Activated CD8-positive, alpha-beta memory T cell treated with anti-CD3 and anti-CD28 coated beads for 4 hours (primary cell): ENCODE measurements at places on chromosomes 3 and 15.

DNA sequence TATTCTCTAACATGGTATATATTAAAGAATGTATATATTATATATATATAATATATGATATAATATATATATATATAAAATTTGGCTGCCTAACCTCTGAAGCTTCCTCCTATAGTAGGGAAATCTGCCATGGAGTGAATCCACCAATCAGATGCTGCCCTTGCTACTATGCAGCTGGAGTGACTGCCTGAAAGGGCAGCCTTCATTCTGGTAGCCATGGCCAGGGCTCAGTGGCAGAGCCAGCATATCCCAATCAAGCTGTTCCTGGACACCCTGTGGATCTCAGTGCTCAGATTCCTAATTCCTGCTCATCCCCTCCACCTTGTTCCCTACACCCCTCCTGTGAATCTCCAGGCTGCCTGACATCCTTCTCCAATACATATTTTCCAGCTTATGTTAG lies 2.2 kb upstream of the SH3GL3 start:
- DNase-seq = no peak

GRCh38 chr15:39998511-39999077 lies 40.4 kb downstream of the SRP14 start:
- no peak for DNase-seq

DNA sequence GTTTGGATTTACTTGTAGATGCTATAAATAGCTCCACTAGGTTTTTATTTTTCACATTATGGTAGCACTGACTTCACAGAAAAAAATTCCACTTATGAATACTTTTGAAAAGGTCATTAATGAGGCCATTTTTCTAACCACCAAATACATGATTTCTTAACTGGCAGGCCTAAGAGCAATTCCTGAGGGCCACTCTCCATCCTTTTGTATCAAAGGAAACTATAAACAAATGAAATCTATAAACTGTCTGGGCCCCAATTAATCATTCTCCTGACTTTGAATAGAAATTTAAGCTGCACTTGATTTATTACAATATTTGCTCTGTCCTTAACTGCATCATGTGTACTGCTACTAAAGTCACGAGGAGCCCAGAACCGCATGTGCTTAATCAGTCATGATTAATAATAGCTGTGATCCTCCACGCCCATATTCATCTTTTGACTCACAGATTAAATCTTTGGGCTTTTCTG lies 25.1 kb upstream of the MTMR10 start:
- DNase-seq = no peak

- no peak for DNase-seq
These were observed 86.5 kb downstream of the MB21D2 start for GRCh38 chr3:192831111-192831644.

DNA sequence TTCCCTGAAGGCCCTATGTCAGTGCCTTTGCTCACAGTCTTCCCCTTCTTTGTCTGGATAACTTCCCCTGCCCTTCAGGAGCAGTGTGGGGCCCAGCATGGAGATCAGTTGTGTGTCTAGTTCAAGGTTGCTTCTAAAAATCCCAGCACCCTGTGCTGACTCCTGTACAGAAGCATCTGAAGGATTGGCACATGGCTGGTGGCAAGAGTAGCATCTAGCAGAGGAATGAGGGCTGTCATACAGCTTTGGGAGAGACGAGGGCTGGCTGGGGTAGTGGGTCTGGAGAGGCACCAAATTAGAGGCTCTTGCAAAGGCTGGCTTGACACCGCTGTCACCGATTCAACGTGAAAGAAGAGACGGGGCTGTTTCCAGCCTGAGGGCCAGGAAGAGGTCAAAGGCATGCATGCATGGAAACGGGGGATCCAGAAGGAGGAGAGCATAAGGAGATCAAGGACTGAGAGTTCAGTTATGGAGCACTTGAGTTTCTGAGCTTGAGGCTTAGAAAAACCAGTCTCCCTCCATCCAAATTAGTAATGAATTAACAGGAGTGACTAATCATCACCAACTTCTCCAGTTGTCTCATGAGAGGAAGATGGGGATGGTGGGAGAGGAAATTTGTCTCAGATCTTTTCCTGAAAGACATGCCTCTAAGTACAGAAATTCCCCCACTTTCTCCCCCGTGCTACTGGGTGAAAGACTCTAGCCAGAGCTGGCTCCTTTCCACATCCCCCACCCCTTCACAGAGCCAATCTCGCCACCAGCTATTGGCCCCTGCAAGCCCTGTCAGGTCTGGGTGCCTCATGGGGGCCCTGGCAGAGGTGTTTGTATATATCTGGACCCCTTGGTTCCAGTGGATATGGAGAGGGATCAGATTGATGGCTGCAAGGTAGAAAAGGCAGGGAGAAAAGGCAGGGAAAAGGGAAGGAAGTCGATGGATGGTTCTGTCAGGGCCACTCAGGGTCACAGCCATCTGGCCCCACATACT lies 45.9 kb downstream of the SLCO2A1 start:
- DNase-seq = no peak

DNA sequence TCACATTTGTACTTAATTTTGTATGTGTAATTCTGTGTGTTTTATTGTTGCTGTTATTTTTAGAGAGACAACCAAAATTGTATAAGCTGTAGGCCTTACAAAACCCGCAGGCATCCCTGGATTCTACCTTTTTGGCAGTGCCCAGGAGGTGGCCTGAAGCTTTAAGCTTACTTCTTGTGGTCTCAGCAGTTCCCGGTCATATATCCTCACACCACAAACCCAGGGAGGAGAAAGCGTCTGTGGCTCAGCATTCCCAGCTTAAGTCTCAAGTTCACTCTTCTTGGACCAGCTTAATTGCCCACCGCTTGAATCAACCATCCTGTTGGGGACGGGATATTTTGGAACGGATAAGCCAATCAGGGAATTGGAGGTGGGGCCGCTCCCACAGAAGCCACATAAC lies 36.7 kb downstream of the C2CD4A start:
- DNase-seq = no peak

GRCh38 chr3:24601066-24601939 lies 106.7 kb upstream of the THRB start:
- DNase-seq = no peak

DNA sequence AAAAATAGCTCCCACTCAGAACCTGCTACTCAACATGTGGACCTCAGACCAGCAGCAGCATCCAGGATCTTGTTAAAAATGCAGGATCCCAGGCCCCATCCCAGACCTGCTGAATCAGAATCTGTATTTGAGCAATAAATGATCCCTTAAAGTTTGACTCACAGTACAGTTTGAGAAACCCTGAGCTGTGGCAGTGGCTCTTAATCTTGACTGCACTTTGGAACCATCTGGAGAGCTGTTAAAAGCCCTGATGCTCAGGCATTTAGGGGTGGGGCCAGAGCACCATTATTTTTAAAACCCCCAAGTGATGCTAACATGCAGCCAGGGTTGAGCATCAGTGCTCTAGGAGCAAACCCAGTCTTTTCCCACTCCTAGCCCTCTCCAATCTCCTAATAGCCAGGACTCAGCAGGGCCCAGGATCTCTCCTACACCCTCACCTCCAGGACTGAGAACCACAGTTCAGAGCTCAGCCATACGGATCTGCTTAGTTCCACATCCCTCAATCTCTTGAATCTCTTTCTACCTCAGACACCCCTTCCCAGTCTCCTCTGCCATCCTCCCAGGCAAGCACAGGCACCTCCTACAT lies 10.2 kb downstream of the RFTN1 start:
- no peak for DNase-seq

GRCh38 chr15:72492733-72493132 lies 18.6 kb downstream of the ARIH1 start:
- no peak for DNase-seq

DNA sequence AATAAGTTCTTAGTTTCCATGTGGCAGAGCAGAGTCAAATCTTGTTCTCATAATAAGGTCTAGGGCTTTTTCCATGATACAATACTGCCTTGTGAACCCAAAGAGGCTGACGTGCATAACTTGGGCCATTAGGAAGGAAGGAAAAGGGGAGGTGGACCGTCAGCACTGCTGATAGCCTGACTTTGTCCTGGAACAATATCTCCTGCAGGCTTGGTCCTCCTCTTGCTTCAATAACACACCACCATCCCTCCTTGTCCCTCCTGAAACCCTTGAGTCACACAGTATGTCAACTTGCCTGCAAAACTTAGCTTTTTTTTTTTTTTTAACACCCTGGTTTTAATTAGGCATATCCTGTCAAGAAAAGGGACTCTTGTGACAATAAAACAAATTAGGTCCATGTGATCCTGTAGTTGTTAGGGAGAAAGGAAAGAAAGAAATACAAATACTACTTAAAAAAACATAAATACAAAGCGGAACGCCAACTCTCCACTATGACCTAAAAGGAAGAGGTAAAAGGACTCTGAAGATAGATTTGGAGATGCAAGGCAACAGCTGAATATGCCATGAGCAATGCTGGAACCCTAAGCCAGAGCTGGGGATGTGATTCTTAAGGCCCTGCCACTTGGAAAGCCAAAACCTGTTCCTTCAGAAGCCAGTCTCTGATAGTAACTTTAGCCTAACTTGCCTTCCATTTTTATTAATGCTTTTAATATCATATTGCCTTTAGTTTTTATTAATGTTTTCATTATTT lies 67.0 kb downstream of the WWTR1 start:
- no peak for DNase-seq
